ENCODE measurements at places on chromosomes 1 and 21.

DNA sequence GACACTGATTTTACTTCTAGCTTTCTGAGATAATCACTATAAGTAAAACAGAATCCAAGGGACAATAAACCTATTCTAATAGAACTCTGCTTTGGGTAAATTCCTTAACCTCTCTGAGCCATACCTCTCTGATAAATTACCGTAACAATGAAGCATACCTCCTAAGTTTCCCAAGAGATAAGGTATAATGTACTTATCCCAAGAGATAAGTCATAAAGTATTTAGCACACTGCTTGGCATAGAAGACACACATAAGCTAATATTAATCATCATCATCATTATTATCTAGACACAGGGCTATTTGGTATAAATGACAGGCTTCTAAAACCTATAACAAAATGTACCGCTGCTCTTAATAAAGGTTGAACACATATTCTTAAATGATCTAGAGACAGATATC, 16.2 kb downstream of the SSX2IP start:
- DNase-seq, result no peak

DNA sequence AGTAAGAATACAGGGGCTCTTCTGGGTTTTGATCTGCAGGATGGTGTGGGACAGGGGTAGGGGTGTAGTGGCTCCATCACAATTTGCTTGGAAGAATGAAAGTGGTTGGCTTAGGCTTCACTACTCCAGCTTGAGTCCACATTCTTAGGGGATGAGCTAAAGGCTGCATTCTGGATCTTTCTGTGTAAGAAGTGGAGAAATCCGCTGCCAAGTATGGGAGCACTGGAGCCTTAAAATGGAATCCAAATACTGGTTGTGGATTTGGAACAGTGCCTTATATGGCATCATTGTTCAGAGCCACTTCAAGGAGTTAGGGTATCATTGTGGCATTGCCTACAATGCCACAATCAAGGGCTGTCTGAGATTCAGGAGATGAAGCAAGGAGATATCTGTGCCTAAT, 187.1 kb downstream of the LMO4 start:
- no peak for DNase-seq

GRCh38 chr21:45982092-45982757, 655 bp downstream of the COL6A1 start:
- peak; percentile 36 for DNase-seq

DNA sequence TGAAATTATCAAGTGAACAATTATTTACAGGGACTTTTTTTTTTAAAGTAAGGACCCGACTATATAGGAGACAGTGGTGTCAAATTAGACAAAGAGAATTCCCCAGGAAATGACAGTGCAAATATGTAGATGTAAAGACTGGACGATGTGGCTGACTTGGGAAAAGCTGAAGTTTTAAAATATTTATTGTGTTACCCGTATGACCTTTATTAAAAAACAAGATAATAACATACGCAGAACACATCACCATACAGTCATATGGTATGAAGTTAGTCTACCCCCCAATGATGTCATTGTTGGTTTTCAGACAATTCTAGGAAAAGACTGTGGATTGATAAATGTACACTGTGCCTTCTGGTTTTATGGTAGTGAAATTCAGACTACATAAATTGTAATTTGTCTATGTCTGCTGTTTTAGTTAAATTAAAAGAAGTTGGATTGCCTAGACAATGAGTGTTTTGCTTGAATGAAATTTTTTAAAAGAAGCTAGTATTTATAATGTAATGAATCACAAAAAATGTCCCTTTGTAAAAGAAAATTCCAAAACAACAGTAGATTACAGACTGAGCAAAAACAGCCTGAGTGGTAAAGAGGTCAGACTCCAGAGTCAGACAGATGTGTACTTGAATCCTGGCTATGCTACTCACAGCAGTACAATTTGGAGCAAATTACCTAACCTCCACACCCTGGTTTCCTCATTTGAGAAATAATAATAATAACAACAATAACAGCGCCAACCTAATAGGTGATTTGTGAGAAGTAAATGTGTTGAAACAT, 15.5 kb upstream of the PDC start:
- peak; percentile 49 for DNase-seq

DNA sequence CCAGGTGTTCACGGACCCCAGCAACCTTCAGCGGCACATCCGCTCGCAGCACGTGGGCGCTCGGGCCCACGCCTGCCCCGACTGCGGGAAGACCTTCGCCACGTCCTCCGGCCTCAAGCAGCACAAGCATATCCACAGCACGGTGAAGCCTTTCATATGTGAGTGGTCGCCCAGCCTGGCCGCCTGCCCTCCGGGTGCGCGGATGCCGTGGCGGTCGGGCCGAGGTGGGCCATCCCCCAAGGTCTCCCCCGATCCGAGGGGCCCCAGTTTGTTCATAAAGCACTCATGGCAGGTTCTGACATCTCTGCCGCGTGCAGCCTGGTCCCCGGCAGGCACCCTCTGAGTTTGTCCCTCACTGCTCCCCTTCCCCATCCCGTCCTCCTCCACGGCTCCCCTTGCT, 49.0 kb upstream of the ARHGEF16 start:
- DNase-seq, result no peak
